Activated CD8-positive, alpha-beta T cell treated with anti-CD3 and anti-CD28 coated beads for 36 hours (primary cell): ENCODE measurements at places on chromosomes 4 and X. TPM values are rescaled to one million over a fixed set of nuclear protein-coding genes. Genes with fewer than 3 reads are reported as not detected.

ZNF330 gene
- 81.9 TPM for total RNA-seq

SORCS2 gene
- 0.05 TPM for total RNA-seq

TRPC5OS gene
- total RNA-seq: not detected

- H3K4me1 ChIP-seq: peaks cover 35% of the 10 kb centered on the region
- H3K4me3 ChIP-seq: no peak overlapping the region
- peaks cover 14% of the 10 kb centered on the region for H3K27me3 ChIP-seq
- no peak overlapping the region for H3K27ac ChIP-seq
These were observed 43.4 kb upstream of the TRIM2 start for GRCh38 chr4:153160821-153161220.

- H3K4me3 ChIP-seq: no peak overlapping the region
- peaks cover 2% of the 10 kb centered on the region for H3K27me3 ChIP-seq
- DNase-seq: no peak
- H3K27ac ChIP-seq: no peak overlapping the region
- no peaks in the 10 kb centered on the region for H3K36me3 ChIP-seq
These were observed 33.2 kb upstream of the PLAC1 start for GRCh38 chrX:134691453-134691852.

- no peaks in the 10 kb centered on the region for H3K4me1 ChIP-seq
- H3K27me3 ChIP-seq: no peaks in the 10 kb centered on the region
- H3K27ac ChIP-seq: no peak overlapping the region
These were observed 52.7 kb downstream of the SPINK2 start for GRCh38 chr4:56768763-56769162.

GRCh38 chr4:87030124-87030523 lies 95.3 kb downstream of the AFF1 start:
- peaks cover 7% of the 10 kb centered on the region for H3K36me3 ChIP-seq
- no peak overlapping the region for H3K4me3 ChIP-seq
- DNase-seq: no peak
- peaks cover 35% of the 10 kb centered on the region for H3K4me1 ChIP-seq
- H3K27ac ChIP-seq: no peak overlapping the region

DNA sequence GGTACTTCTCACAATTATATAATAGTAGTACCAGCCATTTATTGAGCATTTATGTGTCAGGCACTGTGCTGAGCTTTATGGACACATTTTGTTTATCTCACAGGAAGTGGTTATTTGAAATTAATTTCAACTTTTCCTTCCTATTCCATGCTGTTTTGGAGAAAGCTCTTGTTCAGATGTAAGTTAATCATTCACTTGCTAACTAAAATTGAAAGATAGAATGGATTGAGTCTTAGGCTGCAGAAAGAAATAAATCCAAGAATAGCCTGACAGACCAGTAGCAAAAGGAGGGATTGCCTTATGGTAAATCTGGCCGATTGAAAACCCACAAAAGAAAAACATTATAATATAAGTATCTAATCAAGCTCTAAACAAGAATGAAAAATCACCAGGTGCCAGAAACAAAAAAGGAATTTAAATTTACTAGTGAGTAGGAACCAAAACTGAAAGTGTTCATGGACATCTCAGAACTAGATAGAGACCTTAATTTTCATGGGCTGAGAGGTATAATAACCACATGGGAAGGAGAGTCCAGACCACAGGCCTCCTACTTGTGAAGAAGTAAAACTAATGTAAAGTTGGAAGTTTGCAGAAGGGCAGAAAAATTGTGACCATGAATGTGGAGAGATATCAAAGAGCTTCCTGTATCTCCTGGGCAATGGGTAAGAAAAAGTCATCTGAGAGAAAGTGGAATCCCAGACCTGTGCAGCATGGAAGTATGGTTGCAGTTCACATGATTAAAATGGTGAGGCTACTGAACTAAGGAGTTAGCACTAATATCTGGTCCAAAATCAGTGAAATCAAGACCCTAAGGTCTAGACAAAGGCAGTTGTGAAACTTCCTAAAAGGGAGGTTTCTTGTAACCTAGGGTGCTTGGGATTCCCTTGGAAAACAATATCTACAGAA lies 38.0 kb downstream of the RADX start:
- DNase-seq: no peak
- H3K4me1 ChIP-seq: peaks cover 3% of the 10 kb centered on the region
- H3K27me3 ChIP-seq: no peaks in the 10 kb centered on the region
- no peak overlapping the region for H3K4me3 ChIP-seq
